ENCODE measurements at places on chromosomes 16 and 17. TPM values are rescaled to one million over a fixed set of nuclear protein-coding genes. Genes with fewer than 3 reads are reported as not detected.

CTRB1 gene
- total RNA-seq, result not detected

EARS2 gene
- total RNA-seq, result 25.7 TPM

CCL5 gene
- total RNA-seq, result 6.8 TPM

TOM1L1 gene
- total RNA-seq, result 39.1 TPM

CUEDC1 gene
- total RNA-seq, result 19.7 TPM

ADORA2B gene
- total RNA-seq, result 4.2 TPM

MCRIP1 gene
- 47.6 TPM for total RNA-seq

RNF112 gene
- 6.9 TPM for total RNA-seq

G6PC1 gene
- total RNA-seq, result not detected

SP6 gene
- 2.5 TPM for total RNA-seq

ABCC12 gene
- not detected for total RNA-seq

SOST gene
- not detected for total RNA-seq

KRT33A gene
- total RNA-seq, result not detected

RAMP2 gene
- 66.6 TPM for total RNA-seq

ACE gene
- 48.5 TPM for total RNA-seq

PSKH1 gene
- 11.8 TPM for total RNA-seq

TMEM114 gene
- total RNA-seq, result not detected

GLOD4 gene
- total RNA-seq, result 39.9 TPM

OTOP2 gene
- not detected for total RNA-seq

SULT1A4 gene
- total RNA-seq, result 10.2 TPM

CCL4L2 gene
- total RNA-seq, result 52.2 TPM

PMP22 gene
- total RNA-seq, result 113 TPM

CYBC1 gene
- 76.4 TPM for total RNA-seq

GALR2 gene
- not detected for total RNA-seq

CLEC18B gene
- total RNA-seq, result 1.9 TPM

RDM1 gene
- not detected for total RNA-seq

RHBDL3 gene
- 0.34 TPM for total RNA-seq

MYADML2 gene
- not detected for total RNA-seq

ERI2 gene
- total RNA-seq, result 12.5 TPM

TMIGD1 gene
- not detected for total RNA-seq

MIS12 gene
- 16.3 TPM for total RNA-seq

FSCN2 gene
- total RNA-seq, result 3.9 TPM

IGF2BP1 gene
- total RNA-seq, result 14.9 TPM

NACA2 gene
- not detected for total RNA-seq

SPNS2 gene
- total RNA-seq, result 32.1 TPM

TAC4 gene
- total RNA-seq, result not detected
